ENCODE measurements at places on chromosomes 6 and 20. TPM values are rescaled to one million over a fixed set of nuclear protein-coding genes. Genes with fewer than 3 reads are reported as not detected.

SYNJ2 gene
- total RNA-seq: 30.1 TPM

DNA sequence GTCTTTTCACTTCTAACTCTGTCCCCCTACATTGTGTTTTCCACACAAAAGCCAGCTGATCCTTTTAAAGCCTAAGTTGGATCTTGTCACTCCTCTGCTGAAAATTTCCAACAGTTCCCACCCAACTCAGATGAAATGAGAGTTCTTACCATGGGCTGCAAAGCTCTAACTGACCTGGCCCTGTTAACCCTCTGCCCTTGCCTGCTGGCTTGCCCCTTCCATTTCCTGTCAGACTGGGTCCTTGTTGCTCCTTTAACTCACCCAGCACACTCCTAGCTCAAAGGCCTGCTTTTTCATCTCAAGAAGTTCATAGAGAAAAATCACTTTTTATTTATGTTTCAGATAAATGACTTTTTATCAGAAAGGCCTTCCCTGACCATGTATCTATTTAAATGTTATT lies 66.5 kb upstream of the HEY2 start:
- no peak overlapping the region for H3K4me3 ChIP-seq
- H3K27me3 ChIP-seq: peaks cover 39% of the 10 kb centered on the region
- no peak for DNase-seq
- H3K4me1 ChIP-seq: peaks cover 8% of the 10 kb centered on the region
- H3K36me3 ChIP-seq: no peaks in the 10 kb centered on the region

NKAIN4 gene
- total RNA-seq: not detected

DNA sequence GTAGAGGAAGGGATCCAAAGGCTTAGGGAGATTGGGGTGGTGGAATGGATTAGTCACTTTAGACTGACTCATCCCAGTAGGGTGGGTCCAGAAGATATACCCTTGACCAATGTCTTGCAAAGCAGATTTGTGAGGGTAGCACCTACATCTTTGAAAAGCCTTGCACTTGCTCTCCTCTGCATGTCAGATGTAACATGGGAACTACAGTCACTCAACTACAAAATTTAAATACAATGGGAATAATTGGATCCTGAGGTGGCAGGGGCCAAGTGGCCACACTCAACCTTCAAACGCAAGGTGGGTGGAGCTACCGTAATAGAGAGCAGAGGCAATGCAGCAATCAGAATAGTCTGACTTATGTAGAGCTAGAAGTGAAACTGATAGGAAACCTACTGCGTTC lies 71.2 kb downstream of the ME1 start:
- H3K4me1 ChIP-seq: no peaks in the 10 kb centered on the region
- no peak for DNase-seq
- no peak overlapping the region for H3K4me3 ChIP-seq
- no peaks in the 10 kb centered on the region for H3K27me3 ChIP-seq
- no peaks in the 10 kb centered on the region for H3K36me3 ChIP-seq

WFDC2 gene
- total RNA-seq: 0.56 TPM

Data from activated CD4-positive, alpha-beta T cell treated with anti-CD3 and anti-CD28 coated beads for 36 hours (primary cell).